ENCODE measurements at places on chromosomes 1 and 21. TPM values are rescaled to one million over a fixed set of nuclear protein-coding genes. Genes with fewer than 3 reads are reported as not detected.
A peak's percentile ranks its signal among the peaks of the same experiment; 100 is the strongest.

DNA sequence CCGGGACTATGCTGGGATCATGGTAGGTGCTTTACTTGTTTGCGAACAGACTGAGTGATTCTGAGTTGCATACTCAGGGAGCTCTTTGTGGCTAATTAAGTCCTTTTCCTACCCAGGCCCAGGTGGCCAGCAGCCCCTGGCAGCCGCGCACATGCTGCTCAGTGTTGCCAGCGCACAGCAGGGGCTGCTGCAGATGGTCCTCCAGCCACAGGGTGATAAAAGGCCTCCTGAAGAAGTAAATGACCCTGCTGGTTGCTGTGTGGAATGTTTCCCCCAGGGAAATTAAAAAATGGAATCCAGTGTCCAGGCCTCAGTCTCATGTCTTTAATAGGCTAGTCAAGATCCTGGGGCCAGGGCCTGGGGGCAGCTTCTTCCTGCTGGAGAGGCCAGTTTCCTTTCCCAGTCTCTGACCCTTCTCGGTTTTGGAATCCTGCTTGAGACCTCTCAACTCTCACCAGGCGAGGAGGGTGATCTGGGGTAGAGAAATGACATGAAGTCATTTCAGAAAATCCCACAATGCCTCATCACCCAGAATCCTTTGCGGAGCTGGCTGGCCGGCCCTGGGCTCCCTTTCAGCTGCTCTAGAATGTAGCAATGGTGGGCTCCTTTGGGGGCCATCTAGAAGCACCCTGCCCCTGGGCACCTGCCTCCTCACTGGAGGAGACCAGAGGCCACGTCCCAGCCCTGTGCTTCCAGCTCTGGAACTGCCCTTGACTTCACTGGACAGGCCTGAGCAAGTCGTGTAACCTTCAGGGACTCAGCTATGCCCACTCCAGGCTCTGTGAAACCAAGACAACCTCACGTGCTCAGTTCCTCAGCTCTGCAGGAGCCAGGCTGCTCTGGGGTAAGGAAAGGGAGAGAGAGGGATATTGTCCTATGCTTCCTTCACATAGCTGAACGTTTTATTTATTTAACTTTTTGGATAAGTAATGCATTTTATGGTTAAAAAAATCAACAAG, 131.4 kb downstream of the MRPS6 start:
- no peaks in the 10 kb centered on the region for H3K27me3 ChIP-seq
- no peaks in the 10 kb centered on the region for H3K36me3 ChIP-seq
- DNase-seq = no peak
- no peak overlapping the region for H3K4me3 ChIP-seq

Gene INAVA
- total RNA-seq = not detected

GRCh38 chr1:55051621-55052020, 12.3 kb downstream of the PCSK9 start:
- no peak overlapping the region for H3K27ac ChIP-seq
- H3K4me1 ChIP-seq = no peaks in the 10 kb centered on the region
- no peaks in the 10 kb centered on the region for H3K36me3 ChIP-seq

- no peaks in the 10 kb centered on the region for H3K36me3 ChIP-seq
- no peaks in the 10 kb centered on the region for H3K4me1 ChIP-seq
- no peak for DNase-seq
- no peak overlapping the region for H3K4me3 ChIP-seq
- H3K27ac ChIP-seq = no peak overlapping the region
- no peaks in the 10 kb centered on the region for H3K27me3 ChIP-seq
Observed at GRCh38 chr1:109884242-109884891, 26.3 kb upstream of the CSF1 start.

Gene ACTL8
- not detected for total RNA-seq

Gene SPATA1
- total RNA-seq = not detected

DNA sequence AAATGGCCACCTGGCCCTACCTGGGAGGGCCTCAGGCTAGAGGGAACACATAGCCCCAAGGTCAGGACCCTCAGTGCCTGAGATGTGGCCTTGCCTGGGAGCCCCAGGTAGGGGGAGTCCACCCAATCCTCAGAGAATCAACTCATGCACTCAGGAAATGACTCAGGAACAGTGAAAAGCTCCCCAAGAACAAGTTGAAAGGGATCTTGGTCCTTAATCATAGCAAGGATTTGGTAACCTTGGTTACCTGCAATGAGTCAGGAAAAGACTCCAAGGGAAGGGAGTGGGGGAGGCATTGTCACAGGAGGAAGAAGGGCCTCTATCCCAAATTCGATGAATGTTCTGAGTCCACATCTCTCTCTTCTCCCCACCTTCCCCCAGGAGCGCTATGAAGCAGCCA, 17.0 kb downstream of the MAP7D1 start:
- H3K4me3 ChIP-seq = no peak overlapping the region
- no peak overlapping the region for H3K27ac ChIP-seq

DNA sequence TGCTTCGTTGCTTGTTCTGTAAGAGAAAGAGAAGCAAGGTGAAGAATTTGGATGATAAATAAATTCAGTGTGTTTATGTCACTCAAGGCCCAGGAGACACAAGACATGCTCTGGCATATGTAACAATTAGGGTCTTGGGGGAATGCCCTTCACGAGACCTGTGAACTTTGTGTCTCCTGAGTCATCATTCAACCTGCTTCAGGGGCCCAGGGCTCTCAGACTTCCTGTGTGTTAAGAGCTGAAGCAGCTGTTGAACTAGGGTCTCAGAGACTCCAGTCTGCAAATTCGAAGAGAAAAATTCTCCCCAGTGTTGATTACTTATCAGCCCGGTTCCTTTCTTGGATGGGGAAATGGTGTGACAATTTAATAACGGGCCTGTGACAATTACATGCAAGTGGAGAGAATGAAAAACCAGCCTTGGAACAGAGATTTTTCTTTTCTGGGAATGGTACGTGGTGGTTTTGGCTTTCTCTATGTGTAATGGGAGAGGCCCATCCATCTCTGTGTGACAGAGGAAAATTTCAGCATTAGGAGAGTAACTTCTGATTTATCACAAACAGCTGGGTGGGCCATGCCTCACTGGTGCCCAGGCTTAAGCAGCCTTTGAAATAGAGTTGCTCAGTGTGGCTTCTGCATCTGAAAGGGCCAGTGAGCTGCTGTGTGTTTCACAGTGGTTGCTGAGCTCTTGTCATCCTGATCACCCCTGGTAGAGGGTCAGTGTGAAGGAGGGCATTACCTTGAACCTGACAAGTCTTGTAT, 22.4 kb downstream of the HUNK start:
- no peaks in the 10 kb centered on the region for H3K27me3 ChIP-seq
- H3K36me3 ChIP-seq = no peaks in the 10 kb centered on the region
- no peak for DNase-seq
- H3K4me3 ChIP-seq = no peak overlapping the region
- H3K4me1 ChIP-seq = no peaks in the 10 kb centered on the region

GRCh38 chr1:42929434-42930177, 29.1 kb downstream of the SLC2A1 start:
- peaks cover 25% of the 10 kb centered on the region for H3K36me3 ChIP-seq
- no peak overlapping the region for H3K4me3 ChIP-seq
- H3K27me3 ChIP-seq = no peaks in the 10 kb centered on the region
- DNase-seq = no peak
- no peaks in the 10 kb centered on the region for H3K4me1 ChIP-seq
- H3K27ac ChIP-seq = no peak overlapping the region

GRCh38 chr1:225021037-225021436, 91.6 kb downstream of the DNAH14 start:
- no peak for DNase-seq
- H3K4me1 ChIP-seq = no peaks in the 10 kb centered on the region
- H3K27ac ChIP-seq = no peak overlapping the region

DNA sequence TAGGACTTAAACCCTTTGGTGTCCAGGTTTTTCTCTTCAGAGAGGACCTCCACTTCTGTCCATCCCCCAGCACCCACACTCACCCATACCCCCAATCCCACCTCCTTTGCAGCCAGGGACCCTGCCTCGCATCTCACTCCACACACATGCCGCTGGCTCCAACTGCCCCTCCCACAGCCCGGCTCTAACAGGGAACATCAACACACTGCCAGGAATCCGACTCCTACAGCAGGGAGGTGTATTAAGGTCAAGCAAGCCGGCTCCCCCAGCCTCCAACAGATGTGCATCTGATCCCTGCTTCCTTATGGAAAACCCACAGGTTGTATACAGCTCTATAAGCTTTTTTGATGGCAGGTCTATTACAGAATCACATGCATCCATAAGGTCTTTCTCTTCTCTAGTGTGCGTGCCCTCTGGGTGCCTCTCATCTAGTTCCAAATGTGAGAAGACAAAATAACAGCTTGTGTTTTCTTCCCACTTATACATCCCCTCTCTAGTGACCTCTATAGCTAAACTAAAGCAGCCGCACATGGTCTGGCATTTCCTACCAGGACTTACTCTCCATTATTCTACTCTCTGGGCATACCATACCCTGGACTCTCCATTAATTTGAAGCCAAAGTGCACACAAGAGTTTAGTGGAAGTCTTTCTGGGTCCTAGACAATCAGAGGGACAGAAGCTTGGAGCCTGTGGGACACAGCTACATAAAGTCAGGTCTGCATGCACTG, 16.3 kb downstream of the PIK3C2B start:
- no peak overlapping the region for H3K4me3 ChIP-seq
- H3K36me3 ChIP-seq = no peaks in the 10 kb centered on the region
- H3K27ac ChIP-seq = peak overlapping the region; percentile 48
- peaks cover 52% of the 10 kb centered on the region for H3K4me1 ChIP-seq

Measured in tibial nerve (tissue), 4 donors.